Ascending aorta (tissue), 2 donors: ENCODE measurements at places on chromosomes 11 and 22. TPM values are rescaled to one million over a fixed set of nuclear protein-coding genes. Genes with fewer than 3 reads are reported as not detected.
A peak's percentile ranks its signal among the peaks of the same experiment; 100 is the strongest.

Gene MS4A15
- total RNA-seq, result not detected

Gene ARHGEF17
- total RNA-seq, result 193 TPM

- DNase-seq, result no peak
Observed at GRCh38 chr22:44658311-44658953, 43.6 kb upstream of the PRR5 start.

Gene OR4D5
- not detected for total RNA-seq

Gene DEUP1
- total RNA-seq, result not detected

Gene CHADL
- not detected for total RNA-seq

GRCh38 chr22:17907748-17908051, 116.7 kb downstream of the MICAL3 start:
- DNase-seq, result no peak

- DNase-seq, result no peak
Observed at GRCh38 chr22:24950272-24950902, 2.1 kb upstream of the KIAA1671 start.

Gene MUC5B
- total RNA-seq, result under 0.01 TPM

Gene SAA4
- total RNA-seq, result not detected

DNA sequence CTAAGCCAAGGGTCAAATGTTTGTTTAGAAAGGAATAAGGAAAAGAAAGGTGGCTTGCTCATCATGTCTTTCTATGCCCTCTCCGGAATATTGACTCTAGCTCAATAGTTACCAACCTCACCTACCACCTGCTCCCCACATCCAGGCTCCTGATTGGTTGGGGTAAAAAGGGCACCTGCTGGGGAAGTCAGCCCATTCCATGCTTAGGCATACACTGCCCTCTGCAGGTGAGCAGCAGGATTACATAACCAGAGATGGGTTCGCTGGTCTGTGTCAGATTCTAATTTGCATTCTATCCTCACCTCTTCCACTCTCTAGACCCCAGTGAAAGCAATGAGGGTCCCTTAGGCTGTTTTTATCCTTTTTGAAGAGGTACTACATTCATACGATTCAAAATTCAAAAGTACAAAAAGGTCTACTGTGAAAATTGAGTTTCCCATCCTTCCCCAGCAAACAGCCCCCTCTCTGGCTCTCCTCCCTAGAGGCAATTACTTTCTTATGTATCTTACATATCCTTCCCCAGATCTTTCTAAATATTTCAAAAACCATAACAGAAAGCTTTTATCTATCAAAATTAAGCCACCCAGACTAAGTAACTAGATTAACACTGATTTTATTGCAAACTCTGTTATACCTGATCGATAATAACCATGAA, 98.0 kb upstream of the ASPHD2 start:
- no peak for DNase-seq

DNA sequence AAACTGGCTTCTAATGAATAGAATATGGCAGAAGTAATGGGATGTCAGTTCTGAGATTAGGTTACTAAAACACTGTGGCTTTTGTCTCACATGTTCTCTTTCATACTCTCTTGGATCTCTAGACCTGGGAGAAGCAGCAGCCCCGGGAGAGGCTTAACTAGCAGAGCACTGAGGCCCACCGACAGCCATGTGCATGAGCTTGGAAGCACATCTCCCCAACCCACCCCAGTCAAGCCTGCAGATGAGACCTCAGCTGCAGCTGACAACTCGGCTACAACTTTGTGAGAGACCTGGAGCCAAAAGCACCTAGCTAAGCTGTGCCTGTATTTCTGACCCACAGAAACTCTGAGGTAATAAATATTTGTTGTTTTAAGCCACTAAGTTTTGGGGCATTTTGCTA, 100.8 kb downstream of the TRIM29 start:
- DNase-seq, result no peak

Gene CCDC116
- not detected for total RNA-seq

- no peak for DNase-seq
Observed at GRCh38 chr11:12768726-12769673, 94.8 kb downstream of the TEAD1 start.

- no peak for DNase-seq
Observed at GRCh38 chr11:121634889-121635288, 182.1 kb upstream of the SORL1-AS1 start.

GRCh38 chr22:39013942-39014722, at the start of gene APOBEC3C:
APOBEC3C (plus strand) TSS chr22:39014257; CDS start chr22:39014363, 106 bp downstream.
- peak; percentile 27 for DNase-seq

DNA sequence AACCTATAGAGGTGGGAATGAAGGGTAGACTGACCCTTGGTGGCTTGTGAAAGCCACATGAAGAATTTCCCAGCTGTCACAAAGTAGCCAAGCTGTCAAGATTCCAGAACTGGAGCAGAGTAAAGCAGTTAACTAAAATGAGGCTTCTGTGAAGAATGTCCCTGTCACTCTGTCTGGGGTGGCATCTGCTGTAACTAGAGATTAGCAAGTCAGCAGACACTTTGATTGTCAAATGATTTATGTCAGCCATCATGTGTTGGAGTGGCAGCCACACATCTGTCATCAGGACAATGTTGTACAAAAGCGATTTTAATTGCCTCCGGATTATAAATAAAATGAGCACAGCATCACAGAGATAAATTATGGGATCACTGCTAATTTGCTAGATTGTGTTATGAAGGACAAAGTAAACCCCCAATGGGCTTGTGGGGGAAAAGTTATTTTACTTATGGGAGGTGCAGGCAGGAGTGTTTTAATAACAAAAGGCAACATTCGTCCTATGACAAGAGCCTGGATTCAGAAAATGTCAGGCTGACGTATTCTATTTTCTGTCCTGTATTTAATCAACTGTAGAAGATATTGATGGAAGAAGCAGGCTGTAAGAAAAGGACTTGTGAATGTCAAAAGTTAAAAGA, 270.9 kb downstream of the FAM181B start:
- no peak for DNase-seq

Gene CCDC15
- total RNA-seq, result not detected

DNA sequence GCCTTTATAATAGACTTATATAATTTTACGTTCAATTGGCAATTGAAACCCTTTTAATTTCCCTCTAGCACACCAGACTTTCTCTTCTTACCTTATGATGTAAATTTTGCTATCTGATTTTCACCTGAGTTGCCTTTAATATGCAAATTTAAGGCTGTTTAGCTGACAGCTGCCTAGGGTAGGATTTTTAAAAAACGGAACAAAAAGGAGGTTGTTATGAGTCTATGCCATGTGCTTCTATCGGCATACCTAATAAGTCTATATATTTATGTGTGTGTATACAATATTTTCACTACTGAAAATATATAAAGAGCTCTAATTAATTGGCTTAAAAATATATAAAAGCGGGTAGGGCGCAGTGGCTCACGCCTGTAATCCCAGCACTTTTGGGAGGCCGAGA, 11.8 kb upstream of the SELENOH start:
- no peak for DNase-seq

GRCh38 chr22:38413085-38414008, 41.7 kb downstream of the KCNJ4 start:
- peak; percentile 60 for DNase-seq

- DNase-seq, result no peak
Observed at GRCh38 chr11:124944565-124944964, 8.7 kb upstream of the HEPACAM start.

Gene NAP1L4
- 54.5 TPM for total RNA-seq

DNA sequence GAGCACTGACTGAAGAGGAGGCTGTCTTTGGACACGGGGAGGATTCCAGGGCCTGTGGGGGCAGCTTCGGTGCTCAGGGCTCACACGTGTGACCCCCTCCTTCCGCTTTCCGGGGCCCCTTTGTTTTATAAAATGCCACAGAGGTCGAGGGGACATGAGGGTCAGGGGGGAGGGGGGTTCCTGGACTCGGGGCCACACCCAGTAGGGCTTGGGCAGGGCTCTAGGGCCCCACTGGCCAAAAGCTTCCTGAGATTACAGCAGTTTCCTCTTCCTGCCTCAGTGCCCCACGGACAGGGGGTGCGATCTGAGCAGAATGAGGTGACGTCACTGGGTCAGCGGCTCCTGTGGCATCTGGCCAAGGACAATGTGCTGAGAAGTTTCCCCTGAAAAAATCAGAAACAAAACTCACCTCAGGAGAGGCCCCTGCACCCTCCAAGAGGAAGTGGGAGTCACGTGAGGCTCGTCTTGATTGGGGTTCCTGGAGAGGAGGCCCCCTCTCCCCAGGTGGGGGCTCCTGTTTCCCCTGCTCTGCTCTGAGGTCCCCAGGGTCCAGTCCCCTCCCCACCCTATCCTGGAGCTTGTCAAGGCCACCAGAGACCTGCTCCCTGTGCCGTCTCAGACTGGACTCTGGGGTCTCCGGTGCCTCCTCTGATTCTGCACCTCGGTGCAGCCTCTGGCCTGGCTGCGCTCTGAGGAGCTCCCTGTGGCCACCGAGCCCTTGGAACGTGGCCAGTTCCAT, 6.4 kb upstream of the IFITM3 start:
- DNase-seq, result peak; percentile 92

Gene DBX1
- total RNA-seq, result not detected

Gene BATF2
- total RNA-seq, result 0.21 TPM

GRCh38 chr22:24384131-24384530, 43.3 kb upstream of the ADORA2A start:
- no peak for DNase-seq

DNA sequence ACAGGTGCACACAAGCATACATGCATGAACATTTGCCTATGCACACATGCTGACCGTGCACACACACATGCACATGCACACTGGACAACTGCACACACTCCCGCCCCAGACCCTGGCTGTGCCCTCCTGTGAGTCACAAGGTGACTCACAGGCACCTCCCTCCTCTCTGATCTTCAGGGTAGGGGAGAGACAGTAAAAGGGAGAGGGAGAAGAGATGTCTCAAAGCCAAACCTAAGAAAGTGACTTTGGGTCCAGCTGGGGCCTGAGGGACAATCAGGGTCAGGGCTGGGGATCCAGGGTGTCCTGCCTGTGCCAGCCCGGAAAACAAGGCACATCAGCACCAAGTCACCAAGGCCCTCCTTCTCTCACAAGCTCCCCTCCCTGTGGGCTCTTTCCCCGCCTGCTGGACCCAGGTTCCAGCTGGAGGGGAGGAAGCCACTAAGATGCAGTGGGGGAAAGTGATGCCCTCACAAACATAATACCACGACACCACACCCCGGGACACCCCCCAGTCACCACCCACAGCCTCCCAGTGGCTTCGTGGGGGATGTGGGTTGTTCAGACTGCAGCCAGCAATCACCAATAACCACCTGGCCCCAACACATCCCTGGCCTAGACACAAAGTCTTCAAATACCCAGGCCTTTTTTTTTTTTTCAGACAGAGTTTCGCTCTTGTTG, 39.3 kb downstream of the PDGFB start:
- DNase-seq, result peak; percentile 61

DNA sequence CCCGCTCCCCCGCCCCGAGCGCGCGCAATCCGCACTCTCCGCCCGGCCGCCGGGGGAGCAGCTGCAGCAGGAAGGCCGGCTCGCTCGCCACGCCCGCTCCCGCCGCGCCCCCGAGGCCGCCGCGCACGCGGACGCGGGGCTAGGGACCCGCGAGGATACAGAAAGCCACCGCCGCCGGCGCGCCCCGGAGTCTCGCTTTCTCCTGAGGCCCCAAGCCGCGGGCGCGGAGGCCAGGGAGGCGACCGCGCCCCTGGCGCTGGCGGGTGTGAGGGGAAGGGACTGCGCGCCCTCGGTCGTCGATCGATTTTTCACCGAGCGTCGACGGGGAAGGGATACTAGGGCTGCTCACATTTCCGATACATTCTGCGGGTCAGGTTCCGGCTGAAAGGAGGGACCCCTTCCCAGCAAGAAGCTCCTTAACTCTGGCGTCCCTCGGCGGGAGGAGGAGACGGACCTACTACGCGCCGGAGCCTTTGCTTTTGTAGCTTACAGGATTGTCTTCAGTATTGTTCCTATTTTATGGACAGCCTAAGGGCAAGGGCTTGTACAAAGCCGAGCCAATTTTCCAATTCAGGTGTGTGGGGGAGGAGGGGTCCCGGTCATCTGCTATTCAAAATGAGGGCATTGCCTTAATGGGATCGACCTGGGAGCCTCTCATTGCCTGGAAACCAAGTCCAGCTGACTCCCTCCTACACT, 416 bp upstream of the GAB2 start:
- peak; percentile 92 for DNase-seq

DNA sequence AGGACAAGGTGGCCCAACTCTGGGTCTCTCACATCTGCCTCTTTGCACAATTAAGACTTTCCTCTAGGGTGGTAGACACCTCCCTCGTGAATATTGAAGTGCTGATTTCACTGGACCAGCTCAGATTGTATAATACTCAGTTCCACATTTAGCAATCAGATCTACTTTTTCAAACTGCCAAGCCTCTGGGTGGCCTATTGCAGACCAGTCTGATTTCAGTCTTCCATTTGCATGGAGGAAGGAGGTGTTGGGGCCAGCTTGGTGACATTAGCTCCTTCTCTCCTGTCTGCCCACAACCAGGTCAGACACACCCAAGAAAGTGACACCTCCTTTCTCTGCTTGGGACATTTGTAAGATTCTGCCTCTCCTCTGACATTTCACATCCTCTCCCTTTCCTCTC, 78.2 kb downstream of the PPFIBP2 start:
- no peak for DNase-seq

Gene CSTF3
- 3.8 TPM for total RNA-seq

GRCh38 chr11:27621405-27622161, 78.7 kb downstream of the BDNF start:
- DNase-seq, result no peak

GRCh38 chr22:46740910-46741780, 3.1 kb upstream of the CERK start:
- DNase-seq, result no peak

DNA sequence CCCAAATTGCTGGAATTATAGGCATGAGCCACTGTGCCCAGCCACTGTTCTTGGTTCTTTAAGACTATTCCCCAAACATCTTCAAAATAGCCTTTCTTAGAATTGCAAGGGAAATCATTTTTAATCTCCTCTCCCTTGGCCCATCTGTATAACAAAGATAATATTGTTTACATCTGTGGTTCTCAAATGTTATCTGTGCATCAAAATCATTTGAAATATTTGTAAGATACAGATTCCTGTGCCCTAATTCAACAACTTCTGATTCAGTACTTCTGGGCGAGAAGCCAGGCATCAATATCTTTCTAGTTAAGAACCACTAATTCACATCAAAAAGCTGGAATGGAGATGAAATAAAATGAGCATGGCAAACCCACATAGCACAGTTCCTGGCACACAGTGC, 83.0 kb downstream of the TMPRSS5 start:
- no peak for DNase-seq

GRCh38 chr22:48707763-48708557, 1119.7 kb downstream of the BRD1 start:
- no peak for DNase-seq

- no peak for DNase-seq
Observed at GRCh38 chr11:124359566-124359965, 24.7 kb downstream of the OR8B2 start.

DNA sequence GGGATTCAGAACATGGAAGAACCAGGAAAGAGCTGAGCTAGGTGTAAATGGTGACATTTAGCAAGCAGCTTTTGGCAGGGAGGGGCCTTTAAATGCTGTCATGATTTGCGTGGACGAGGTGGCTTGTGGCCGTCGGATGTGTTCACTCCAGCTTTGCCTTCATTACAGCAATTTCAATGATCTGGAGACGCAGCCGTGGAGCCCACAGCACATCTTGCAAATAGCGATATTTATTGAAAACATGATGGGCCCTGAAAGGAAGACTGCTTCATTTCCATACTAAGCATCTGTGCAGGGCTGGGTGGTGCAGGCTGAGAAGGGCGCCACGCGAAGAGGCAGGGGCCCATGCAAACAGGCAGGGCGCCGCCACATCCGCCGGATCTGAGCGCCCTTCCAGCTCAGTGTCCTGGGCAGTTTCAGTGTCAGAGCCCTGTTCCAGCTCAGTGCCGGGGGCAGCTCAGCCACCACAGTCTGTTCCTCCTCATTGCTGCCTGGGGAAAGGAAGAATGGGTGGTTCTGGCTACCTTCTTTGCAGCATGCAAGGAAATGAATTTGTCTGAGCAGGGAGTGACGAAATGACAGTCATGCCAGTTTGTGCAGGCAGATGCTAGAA, 111.1 kb upstream of the TTC12 start:
- DNase-seq, result no peak

Gene CHST1
- 40.2 TPM for total RNA-seq
